Activated CD4-positive, alpha-beta T cell treated with anti-CD3 and anti-CD28 coated beads, Interleukin-2, amount 10 ng/mL, durations not matched to agents 7 days and 5 days (primary cell): ENCODE measurements at places on chromosomes 16 and 17. TPM values are rescaled to one million over a fixed set of nuclear protein-coding genes. Genes with fewer than 3 reads are reported as not detected.

DNA sequence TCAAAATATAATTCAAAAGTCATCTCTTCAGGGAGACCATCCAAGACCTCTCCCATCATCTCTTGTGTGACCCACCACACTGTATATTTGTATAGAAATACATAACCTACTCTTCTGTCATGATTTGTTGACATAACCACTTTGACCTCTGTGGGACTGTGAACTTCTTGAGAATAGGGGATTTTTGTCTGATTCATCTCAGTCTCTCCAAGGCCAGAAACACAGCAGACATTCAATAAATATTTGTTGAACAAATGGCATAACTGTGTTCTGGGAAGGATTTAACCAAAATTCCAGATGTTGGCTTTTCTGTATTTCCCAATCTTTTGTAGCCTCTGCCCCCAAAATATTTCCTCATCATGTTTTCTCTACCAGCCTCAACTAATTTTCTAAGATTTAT lies 169.7 kb downstream of the CDH11 start:
- no peak for DNase-seq

- no peak for DNase-seq
Measured at GRCh38 chr16:28301154-28301553, 8.8 kb downstream of the SBK1 start.

- DNase-seq, result no peak
Measured at GRCh38 chr16:76946879-76947278, 244.1 kb upstream of the MON1B start.

DNA sequence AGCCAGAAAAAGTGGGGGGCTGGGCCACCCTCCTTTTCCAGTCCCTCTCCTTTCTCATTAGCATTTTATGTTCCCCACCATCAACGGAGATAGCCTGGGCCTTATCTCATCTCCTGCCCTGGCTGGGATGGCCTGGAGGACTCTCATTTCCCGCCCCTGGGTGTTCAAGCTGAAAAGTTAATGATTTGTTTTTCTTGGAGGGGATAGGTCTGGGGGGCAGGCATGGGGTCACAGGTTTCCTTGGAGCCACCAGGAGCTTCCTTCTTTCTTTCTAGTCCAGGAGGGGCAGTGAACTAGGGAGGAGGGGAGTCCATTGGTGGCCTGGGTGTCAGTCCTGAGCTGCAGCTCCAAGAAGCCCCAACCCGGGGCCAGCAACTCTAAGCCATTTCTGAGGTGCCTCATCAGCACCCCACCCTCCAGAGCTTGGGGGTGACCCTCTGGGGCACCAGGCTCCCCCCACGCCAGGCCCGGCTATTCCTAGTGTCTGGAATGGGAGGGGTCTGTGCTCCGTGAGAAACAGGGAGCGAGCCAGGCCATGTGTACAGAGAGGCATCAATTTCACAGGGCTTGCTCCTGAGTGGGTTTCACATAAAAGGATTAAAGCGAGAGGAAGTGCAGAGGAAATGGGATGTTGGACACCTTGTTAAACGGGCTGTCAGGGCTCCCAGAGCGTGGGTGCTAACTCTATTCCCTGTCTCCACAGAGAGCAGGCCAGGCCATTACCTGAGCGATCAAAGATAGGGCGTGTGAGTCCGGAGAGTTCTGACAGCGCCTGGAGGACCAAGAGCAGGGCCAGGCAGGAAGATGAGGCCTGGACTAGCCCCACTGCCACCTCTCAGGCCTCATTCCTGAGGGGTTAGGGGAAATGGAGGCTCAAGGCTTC lies 90.6 kb upstream of the LHX1 start:
- no peak for DNase-seq

Gene CBX8
- total RNA-seq, result 6.4 TPM

GRCh38 chr17:57221366-57222350 lies 34.7 kb upstream of the MSI2 start:
- DNase-seq, result no peak

Gene ZG16B
- 3.1 TPM for total RNA-seq

GRCh38 chr16:14028202-14028601 lies 42.9 kb upstream of the MRTFB start:
- no peak for DNase-seq

Gene SLC9A5
- 1.5 TPM for total RNA-seq

Gene SCGB1C2
- not detected for total RNA-seq

Gene TPSD1
- not detected for total RNA-seq

DNA sequence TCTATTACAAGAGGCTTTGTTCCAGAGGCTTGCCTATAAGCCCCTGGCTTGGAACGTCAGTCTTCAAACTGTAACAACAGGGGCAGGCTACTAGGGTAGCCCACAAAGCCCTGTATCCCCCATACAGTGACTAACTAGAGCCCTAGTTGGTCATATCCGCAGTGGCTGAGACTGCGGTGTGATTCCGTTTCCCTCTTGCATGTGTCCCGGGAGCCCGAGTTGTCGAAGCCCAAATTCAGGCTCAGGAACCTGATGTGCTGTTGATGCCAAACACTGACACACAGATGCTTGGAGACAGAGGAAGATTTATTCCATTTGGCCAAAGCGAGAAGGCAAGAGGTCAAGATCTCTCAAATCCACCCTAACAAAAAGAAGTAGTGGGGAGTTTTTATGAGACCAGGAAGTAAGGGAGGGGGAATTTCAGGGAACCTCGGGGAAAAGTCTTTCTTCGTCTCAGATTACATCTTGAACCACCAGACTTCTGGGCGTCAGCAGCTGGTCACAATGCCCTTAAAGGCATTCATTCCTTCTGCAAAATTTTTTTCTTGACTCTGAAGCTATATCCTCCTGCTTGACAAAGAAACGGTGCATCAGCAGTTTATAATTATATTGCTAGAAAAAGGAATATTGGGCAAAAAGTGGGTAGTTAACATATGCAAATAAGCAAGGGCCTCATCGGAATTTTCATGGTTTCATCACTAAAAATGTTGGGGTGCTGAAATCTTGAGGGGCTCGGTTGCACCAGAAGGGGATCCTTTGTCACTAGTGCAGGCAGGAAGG lies 879 bp downstream of the SLFN5 start:
- DNase-seq, result peak; percentile 55
